Stimulated activated CD4-positive, alpha-beta T cell treated with anti-CD3 and anti-CD28 coated beads, Interleukin-1b, Interleukin-23, amount 100 ng/mL, for 48 hours (primary cell): ENCODE measurements at places on chromosomes 2 and 18.

DNA sequence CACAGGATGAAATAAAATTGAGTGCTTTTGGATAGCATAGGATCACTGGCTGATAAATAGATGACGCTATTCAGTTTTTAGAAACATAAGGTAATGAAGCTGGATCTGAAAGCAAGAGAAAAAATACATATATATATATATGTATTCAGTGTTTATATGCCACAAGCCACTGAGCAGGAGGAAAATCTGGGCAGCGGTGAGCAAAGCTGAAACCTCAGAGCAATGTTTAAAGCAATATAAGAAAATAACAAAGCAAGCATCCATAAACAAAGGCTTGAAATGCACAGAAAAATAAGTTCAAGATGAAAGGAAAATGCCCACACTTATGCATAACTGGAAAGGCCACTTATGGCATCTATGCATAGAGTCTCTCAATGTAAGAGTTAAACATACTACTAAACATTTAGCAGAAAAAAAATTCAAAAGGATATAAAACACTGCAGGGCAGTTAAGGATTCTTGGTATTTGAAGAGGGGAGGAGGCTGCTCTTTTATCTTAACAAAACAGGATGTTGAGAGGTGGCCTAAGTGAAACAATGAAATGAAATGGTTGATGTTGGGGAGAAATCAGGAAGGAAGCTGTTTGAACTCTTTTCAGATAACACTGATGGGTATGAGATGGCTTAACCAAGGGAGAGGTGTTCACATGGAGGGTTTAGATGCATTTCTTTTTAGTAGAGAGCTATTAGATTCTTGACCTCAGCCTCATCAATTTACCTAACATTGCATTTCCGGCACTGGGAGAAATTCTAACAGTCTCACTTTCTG is 129.1 kb downstream of the ARHGAP15 start:
- DNase-seq: no peak

DNA sequence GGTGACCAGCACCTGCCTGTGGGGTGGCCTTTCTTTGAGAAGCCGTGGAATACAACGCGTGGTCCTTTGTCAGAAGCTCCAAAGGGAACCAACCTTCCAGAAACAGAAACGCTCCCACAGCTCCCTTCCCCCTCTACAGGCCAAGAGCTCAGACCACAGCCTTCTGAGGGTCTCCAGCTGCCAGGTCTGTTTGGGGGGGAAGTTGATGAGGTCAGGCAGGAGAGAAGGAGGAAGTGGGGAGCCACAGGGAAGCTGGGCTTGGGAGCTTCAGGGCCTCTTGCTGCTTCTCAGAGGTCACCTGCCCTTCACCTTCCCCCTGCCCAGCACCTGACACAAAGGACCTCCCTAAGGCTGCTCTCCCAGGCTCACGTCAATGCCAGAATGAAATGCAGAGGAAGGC is 287.7 kb upstream of the ID2 start:
- DNase-seq: no peak

GRCh38 chr2:120886534-120887319 is 151.1 kb downstream of the GLI2 start:
- DNase-seq: no peak

GRCh38 chr18:61222206-61222605 is 111.0 kb upstream of the CDH20 start:
- no peak for DNase-seq

DNA sequence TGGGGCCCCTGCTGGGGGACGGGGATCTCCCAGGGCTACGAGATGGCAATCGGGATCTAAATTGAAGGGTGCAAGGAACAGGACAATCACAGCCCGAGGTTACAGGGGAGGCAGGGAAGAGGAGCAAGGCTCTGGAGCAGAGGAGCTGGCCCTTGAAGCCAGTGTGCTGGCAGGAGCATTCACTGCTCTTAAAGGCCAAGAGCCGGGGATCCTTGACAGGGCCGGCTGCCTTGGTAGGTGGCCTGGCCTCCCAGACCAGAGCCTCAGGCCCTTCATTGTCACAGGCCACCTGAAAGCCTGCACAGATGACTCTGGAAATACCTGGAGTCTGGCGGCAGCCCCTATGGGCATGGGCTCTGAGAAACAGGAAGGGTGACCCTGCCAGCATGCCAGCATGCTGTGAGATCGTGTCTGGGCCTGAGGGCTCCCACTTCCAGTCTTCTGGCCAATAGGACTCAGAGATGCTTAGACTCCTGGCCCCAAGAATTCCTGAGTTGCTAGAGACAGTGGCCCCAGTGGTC is 38.7 kb downstream of the PDIA6 start:
- no peak for DNase-seq
